B cell (primary cell): ENCODE measurements at places on chromosomes 11 and 22. TPM values are rescaled to one million over a fixed set of nuclear protein-coding genes. Genes with fewer than 3 reads are reported as not detected.

Gene IGSF9B
- total RNA-seq: 0.37 and 0.85 TPM in 2 replicates

Gene DCDC1
- total RNA-seq: not detected in 2 replicates

Gene FAM83F
- 0.05 and 0.10 TPM in 2 replicates for total RNA-seq

Gene HOATZ
- not detected in 2 replicates for total RNA-seq

Gene OR4A47
- not detected in 2 replicates for total RNA-seq

Gene KCNJ1
- total RNA-seq: not detected in 2 replicates
